ENCODE measurements at places on chromosomes 2 and 18. TPM values are rescaled to one million over a fixed set of nuclear protein-coding genes. Genes with fewer than 3 reads are reported as not detected.

GRCh38 chr18:3441290-3441689, 8.7 kb upstream of the TGIF1 start:
- DNase-seq: peak; percentile 50

GRCh38 chr2:74685408-74685807, 31.4 kb downstream of the SEMA4F start:
- no peak for DNase-seq

- no peak for DNase-seq
Measured at GRCh38 chr2:71705171-71705960, 252.0 kb downstream of the DYSF start.

GRCh38 chr2:160266037-160266551, 66.0 kb upstream of the ITGB6 start:
- DNase-seq: no peak

- no peak for DNase-seq
Measured at GRCh38 chr2:24511198-24511597, 20.1 kb downstream of the NCOA1 start.

- no peak for DNase-seq
Measured at GRCh38 chr2:3377279-3377611, 373 bp downstream of the EIPR1 start.

Gene POTEJ
- 0.03 TPM for polyA plus RNA-seq

- DNase-seq: no peak
Measured at GRCh38 chr2:142893241-142893640, 15.8 kb downstream of the KYNU start.

DNA sequence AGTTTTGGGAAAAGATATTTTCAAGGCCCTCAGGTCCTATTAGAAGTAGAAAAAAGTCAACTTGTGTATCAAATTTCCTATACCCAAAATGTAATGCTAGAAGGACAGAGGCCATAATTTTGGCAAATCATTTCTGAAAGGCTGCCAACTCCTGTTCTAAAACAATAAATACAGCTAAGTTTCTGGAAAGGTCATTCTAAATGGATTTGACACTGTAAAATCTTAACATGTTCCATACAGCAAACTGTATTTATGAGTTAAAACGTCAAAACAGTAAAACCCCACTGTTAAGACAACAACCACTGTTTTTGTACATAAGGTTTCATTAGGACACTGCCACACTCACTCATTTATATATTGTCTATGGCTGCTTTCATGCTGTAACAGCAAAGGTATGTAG, 9.7 kb downstream of the FAM98A start:
- peak; percentile 64 for DNase-seq

Gene ASXL3
- polyA plus RNA-seq: 0.07 TPM

Gene LRP2
- polyA plus RNA-seq: not detected

GRCh38 chr2:160169471-160169870, 30.6 kb downstream of the ITGB6 start:
- DNase-seq: no peak

Gene MATN3
- 1.8 TPM for polyA plus RNA-seq

Gene TUBB8B
- polyA plus RNA-seq: 0.33 TPM

DNA sequence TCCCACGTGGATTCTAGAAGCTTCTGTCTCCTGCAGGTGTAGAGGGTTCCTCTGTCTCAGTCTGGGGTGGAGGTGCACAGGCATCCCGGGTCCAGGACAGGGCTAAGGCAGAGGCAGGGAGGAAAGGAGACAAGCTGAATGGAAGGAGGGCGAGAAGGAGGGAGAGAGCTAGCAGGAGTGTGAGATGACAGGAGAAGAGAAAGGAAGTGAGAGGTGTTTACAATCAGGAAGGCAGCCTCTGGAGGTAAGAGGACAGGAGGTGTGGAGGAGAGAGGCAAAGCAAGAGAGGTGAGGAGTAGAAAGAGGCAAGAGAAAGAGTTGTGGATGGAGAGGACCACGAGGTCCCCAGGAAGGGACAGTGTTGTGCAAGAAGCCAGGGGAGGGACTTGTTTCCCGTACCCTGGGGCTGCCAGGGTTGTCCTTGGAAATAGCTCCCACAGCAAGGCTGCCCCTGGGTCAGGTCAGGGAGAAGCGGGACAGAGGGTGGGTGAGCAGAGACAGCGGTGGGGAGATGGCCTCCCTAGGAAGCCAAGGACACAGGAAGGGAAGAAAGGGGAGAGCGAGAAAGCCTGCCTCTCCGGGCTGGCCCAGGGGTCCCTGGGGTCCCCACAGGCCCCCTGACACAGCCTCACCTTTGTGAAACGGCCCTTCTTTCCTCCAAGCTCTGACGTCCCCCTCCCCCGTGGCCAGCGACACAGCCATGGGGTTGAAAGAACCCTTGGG, 136.9 kb downstream of the CYP26B1 start:
- no peak for DNase-seq

DNA sequence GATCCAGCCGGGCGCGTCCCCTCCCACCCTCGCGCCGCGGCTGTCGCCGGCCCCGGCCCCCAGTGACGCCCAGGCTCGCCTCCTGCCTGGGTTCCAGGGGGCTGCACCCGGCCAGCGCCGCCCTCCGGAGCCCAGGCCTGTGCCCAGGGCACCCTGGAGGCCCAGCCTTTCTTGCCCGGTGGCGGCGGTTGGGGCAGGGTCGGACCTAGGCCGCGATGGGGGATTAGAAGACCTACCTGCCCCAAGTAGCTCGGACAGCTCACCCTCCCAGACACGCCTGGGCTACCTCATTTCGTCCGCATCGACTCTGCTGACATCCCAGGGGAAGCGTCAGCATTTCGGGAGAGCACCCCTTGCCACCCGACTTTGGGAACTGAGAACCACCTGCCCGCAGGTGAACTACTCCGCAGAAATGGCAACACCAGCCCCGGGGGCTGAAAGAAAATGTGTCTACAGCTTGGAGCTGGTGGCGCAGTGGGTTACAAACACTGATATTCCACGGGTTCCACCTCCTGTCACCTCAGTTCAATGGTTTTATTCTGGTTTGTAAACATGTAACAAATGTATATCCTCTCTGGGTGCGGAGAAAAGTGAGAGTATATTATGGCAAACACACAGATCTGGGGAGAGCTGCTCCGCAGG, 834 bp upstream of the ARL4C start:
- DNase-seq: no peak

DNA sequence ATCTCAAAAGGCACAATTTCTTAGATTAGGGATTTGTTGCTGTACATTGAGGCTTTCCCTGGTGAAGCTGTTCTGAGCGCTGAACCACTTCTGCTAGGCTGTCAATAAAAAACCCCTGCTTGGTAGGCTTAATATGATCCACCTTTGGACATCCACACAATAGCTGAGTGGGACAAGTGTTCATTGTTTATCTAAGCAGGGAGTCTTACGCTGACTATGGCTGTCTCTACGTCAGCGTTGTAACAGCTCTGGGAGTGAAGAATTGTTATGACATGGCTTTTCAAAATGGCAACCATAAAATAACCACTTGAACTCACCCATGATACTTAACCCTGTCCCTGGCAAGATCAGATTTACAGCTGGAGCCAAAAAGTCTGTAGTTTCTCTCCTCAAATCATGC, 111.5 kb upstream of the SULT1C3 start:
- DNase-seq: no peak

GRCh38 chr2:66553370-66553769, 118.4 kb downstream of the MEIS1 start:
- DNase-seq: peak; percentile 27

Gene GALR1
- not detected for polyA plus RNA-seq

DNA sequence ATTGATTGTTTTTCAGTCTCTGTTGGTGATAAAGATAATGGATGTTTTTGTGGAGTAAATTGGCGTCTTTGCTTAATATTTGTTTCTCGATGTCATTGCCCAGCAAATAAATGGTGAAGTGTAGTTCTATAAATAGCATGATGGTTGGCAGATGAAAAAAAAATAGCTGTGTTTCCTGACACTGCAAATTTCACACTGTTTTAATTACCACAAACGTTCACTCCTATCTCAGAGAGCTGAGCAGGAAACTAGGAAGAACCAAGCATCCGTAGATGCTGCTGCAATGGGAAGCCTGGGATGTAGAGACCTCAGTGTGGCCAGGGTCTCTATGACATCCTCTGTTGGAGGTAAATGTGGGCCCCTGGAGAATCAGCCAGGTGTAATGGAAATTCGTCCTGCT, 183.2 kb downstream of the CYRIA start:
- DNase-seq: no peak

DNA sequence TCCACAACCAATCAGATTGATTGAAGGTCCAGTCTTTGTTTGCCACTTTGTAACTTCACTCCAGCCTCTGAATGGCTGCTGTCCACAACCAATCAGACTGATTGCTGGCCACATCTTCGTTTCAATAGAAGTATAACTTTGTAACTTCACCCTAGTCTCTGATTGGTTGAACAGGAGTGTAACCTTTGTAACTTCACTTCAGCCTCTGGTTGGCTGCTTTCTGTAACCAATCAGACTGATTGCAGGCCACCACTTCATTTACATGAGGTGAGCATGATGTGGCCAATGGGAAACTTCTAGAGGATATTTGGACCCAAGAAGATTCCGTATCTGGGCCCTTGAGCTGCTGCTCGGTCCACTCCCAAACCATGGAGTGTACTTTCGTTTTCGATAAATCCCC, 16.9 kb upstream of the ALPP start:
- no peak for DNase-seq

GRCh38 chr2:232028631-232029030, 67.1 kb downstream of the DIS3L2 start:
- DNase-seq: no peak

- no peak for DNase-seq
Measured at GRCh38 chr2:152638590-152638989, 78.7 kb downstream of the PRPF40A start.

GRCh38 chr2:62784341-62784740, 78.8 kb downstream of the EHBP1 start:
- DNase-seq: no peak

Gene DSG4
- polyA plus RNA-seq: not detected

DNA sequence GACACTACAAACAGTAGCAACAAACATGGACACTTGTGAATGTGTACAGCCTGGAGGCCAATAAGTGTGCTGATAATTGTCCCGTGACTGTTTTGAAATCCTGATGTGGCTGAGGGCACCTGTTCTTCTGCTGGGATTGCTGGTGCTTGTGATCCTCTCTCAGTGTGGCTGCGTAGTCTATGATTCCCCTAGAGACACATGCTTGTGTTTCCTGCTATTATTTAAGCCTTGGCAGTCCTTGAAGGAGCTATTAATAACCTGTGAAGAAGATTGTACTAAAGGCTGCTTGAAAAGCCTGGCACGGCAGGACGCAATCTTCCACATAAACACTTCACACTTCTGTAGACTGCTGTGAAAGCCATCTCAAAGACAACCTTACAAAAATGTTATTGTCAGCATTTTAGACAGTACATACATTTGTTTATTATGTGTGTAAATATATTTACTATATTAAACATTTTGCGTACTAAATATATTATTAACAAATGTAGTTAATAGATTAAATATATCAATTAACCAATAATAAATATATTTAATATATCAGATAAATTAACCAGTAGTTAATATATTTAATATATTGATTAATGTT, 71.4 kb downstream of the GALR1 start:
- DNase-seq: no peak

DNA sequence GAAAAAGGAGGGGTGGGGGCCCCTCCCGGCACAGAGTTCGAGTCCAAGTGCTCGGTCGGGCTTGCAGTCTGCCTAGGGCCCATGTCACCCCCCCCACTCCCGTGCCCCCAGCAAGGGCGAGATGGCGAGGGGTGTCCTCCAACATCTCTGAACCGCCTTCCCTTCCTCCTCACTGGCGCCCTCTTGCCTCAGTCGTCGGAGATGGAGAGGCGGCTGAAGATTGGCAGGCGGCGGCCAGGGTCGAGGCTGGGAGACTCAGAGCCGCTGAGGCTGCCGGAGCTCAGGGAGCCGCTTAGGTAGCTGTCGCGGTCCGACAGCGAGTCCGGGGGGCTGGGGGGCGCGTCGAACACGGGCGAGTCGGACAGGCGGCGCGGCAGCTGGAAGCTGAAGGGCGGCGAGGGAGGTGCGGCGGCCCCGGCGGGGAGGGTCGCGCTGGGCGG, 2.3 kb downstream of the ZFP36L2 start:
- DNase-seq: peak; percentile 72

Gene PAX3
- polyA plus RNA-seq: not detected

Gene XIRP2
- 0.10 TPM for polyA plus RNA-seq

DNA sequence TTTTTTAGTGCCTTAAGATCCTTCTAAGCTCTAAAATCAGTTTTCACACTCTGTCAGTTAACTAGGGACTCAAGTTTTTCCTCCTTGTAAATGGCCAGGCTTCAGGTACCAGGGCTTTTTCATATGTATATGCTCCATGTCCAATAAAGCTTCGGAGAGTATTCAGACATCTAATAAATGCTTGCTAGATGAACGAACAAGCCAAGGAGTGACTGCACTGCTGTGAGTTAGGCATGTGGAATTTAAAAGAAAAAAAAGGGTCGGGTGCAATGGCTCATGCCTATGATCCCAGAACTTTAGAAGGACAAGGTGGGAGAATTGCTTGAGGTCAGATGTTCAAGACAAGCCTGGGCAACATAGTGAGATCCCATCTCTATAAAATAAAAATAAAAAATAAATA, 81.9 kb downstream of the CDH2 start:
- no peak for DNase-seq

GRCh38 chr2:172736424-172737174, 954 bp downstream of the RAPGEF4 start:
- DNase-seq: no peak

Gene FKBP1B
- 40.2 TPM for polyA plus RNA-seq

DNA sequence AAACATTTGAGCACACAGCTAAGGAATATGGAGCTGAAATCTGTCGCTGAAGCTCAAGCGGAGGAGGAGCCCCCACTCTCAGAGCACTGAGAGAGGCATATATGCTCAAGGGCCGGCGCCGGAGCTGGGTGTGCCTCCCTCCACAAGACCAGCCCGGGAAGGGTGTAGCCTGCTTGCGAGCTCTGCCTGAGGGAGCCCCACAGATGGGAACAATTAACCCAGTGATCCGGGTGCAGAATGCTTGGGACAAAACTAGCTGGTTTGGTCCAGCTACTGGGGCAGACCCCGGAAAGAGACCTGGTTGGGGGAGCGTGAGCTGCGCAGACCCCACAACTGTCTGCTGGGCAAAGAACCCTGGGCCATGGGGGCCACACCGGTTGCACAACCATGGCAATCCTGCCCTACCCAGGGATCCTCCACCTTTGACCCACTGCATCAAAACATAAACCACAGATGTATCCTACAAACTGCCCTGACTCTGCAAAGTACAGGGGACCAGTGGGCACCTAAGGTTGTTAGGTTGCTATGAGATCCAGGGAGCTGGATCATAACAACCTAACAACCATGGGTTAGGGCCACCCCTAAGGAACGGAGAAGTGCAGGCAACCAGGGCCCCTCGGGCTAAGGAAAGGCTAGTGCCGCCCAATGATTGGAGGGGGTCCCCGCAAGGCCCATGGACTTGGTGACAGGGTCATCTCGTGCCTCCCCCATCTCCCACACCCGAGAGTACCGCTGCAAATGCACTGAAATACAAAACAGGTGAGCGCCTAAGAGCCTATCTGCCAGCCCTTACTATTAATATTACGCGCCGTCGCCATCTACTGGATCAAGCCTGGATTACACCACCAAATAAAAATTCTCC, 53.4 kb upstream of the SCN1A start:
- peak; percentile 65 for DNase-seq
